Jurkat, Clone E6-1 (cell line): ENCODE measurements at places on chromosomes 16 and 17.

DNA sequence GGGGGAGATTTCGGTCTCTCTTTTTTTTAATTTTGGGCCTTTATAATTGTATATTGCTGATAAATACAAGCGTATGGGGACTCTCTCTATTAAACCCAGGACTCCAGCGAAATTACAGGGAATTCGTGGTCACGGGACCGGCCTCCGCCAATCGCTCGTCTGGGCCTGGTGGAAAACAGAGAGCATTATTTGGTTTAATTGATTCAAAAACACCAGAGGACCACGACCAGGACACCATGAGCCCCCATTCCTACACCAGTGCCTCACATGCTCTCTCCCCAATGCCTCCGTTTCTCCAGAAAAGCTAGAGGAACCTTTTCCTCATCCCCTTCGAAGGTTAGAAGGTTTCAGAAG is at the start of gene HOXB2:
Gene HOXB2, minus strand, starts transcription at position 88 of the 354 bp plus-strand sequence. CDS start 198 bp downstream, outside the sequence.
- no peak for DNase-seq

GRCh38 chr16:87145181-87146176 is 171.7 kb downstream of the C16orf95 start:
- DNase-seq: no peak

DNA sequence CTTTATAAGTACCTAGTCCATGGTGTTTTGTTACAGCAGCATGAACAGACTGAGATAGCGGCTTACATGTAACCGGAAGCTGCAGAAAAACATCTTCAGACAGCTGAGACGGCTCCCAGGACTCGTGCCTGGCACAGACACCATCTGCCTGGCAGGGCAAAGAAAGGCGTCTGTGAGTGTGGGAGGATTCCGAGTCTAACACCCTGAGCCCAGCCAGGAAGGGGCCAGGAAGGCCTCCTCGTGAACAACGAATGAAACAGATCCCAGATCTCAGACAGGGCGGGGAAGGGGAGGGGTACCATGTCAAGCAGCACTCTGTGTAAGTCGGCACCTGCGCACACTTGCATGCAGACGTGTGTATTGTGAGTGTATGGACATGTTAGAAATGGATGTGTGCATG is 4.4 kb upstream of the CSNK1D start:
- no peak for DNase-seq

DNA sequence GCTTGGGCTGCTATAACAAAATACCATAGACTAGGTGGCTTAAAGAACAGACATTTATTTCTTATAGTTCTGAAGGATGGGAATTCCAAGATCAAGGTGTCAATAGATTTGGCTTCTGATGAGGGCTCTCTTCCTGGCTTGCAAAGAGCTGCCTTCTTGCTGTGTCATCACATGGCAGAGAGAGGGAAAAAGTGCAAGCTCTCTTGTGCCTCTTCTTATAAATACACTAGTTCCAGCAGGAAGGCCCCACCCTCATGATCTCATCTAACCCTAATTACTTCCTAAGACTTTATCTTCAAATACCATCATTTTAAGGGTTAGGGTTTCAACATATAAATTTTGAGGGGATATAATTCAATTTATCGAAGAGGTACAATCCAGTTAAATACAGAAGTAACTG is 30.6 kb downstream of the ABCA9 start:
- DNase-seq: no peak

- DNase-seq: no peak
Measured at GRCh38 chr17:48457080-48457836, 27.2 kb upstream of the SKAP1 start.

- no peak for DNase-seq
Measured at GRCh38 chr16:73703891-73704290, 592.7 kb upstream of the PSMD7 start.

DNA sequence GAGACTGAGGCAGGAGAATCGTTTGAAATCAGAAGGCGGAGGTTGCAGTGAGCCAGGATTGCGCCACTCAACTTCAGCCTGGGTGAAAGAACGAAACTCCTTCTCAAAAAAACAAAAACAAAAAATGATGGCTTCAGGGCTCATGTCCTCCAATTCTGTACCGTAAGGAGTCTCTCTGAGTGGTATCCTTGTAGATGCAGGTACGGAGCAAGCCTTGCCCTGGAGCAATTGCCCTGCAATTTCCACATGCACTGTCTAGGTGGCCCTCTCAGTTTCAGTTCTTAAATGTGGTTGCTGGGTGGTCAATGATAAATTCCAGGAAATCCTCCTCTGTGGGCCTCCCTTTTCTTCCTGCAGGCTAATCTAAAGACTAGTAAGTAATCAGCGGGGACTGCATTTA is 10.6 kb downstream of the TMEM238L start:
- no peak for DNase-seq

GRCh38 chr17:10687499-10687898 is 9.8 kb downstream of the SCO1 start:
- DNase-seq: no peak

- DNase-seq: no peak
Measured at GRCh38 chr16:66365651-66366050, 840 bp upstream of the CDH5 start.

GRCh38 chr16:89113152-89113547 is 19.5 kb downstream of the ACSF3 start:
- no peak for DNase-seq
